NCI-H510A treated with DMSO at 0.1 percent for 48 hours (cell line): ENCODE measurements at places on chromosomes 12 and 14.

- no peak for DNase-seq
Measured at GRCh38 chr14:54140551-54140950, 183.9 kb upstream of the BMP4 start.

GRCh38 chr14:29056041-29056566, 289.5 kb downstream of the FOXG1 start:
- no peak for DNase-seq

DNA sequence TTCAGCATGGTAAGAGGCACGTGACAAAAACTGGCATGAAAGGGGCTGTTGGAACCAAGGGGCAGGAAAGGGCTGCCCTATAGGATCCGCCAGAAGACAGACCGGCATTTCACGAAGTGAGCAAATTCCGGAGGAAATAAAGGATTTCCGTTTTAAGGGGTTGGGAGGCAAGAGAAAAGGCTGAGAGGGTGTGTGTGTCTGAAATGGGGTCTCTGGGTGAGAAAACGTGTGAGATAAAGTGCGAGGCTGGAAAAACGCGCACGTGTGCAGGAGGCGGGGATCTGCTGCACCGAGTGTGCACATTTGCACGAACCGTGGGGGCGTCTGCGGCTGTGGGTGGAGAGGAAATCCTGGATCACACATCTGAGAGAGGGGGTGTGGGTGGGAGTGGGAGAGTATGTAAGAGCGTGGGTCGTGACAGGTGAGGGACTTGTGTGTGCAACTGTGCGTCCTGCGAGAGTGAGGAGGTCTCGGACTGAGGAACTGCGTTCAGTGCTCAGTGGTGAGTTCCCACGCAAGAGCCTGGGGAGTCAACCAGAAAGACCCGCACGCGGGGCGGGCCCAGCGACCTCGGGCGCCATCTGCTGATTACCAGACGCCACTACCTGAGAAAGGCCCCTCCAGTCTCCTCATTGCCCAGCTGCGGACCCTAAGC, 37.0 kb upstream of the P2RX7 start:
- DNase-seq, result peak; percentile 79

GRCh38 chr14:76337635-76338545, 38.0 kb upstream of the ESRRB start:
- no peak for DNase-seq

GRCh38 chr12:42162965-42163364, 18.3 kb upstream of the GXYLT1 start:
- DNase-seq, result no peak

DNA sequence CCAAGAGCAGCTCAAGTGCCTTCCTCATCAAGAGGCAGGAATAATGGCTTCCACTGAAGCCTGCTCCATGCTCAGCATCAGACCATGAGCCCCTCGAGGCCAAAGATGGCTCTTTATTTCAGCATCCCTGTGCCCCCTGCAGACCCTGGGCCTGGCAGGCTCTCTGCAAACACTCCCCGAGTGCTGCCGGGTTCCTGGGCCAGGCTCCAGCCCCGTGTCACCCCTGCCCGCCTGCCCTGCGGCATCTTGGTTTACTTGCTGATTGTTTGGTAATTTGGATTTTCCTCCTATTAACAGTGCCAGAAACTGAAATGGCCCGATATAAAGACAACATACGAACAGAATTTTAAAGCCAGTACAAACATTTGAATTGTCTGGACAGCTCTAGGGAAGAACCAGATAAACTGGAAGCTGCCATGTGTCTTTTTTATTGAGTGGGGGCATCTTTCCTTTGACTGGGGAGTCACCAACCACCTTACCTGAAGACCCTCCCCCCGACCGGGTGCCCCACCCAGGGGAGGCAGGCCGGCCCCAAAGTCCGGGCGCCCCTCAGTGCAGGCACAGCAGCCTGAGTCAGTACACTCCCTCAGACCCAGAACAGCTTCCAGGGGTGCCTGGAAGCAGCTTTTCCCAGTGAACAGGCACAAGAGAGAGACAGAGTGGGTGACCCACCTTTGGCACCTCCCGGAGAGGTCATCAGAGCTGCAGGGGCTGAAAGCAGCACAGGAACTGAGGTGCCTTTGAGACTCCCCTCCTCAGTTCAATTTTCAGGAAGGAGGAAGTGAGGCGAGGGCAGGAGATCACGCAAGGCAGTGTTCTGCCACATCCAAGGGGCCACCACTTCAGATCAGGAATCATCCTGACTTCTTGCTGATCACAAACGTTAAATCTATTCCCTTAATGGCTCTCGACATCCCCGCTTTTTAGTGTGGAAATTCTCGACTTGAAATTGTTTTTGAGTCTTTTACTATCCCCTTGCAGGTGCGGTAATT, 30.6 kb downstream of the ITPK1 start:
- DNase-seq, result no peak

DNA sequence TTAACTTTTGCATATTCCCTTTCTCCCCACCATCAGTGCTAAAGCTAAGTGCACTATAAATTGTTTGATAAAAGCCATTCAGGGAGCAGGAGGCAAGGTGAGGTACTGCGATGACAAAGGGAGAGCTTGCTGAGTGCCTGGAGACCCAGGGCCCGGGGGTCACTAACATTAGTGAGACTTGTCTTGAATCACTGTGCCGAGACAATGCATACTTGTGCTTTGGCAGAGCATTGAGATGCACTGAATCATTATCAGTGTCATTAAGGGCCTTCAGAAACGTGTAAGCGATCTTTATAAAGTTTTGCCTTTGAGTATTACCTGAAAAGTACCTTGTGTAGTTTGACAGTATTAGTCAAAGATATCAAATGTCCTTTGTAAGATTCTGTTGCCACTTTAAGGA, 447.5 kb downstream of the PCNX1 start:
- DNase-seq, result no peak

- DNase-seq, result no peak
Measured at GRCh38 chr12:124359671-124360581, 65.0 kb downstream of the RFLNA start.

DNA sequence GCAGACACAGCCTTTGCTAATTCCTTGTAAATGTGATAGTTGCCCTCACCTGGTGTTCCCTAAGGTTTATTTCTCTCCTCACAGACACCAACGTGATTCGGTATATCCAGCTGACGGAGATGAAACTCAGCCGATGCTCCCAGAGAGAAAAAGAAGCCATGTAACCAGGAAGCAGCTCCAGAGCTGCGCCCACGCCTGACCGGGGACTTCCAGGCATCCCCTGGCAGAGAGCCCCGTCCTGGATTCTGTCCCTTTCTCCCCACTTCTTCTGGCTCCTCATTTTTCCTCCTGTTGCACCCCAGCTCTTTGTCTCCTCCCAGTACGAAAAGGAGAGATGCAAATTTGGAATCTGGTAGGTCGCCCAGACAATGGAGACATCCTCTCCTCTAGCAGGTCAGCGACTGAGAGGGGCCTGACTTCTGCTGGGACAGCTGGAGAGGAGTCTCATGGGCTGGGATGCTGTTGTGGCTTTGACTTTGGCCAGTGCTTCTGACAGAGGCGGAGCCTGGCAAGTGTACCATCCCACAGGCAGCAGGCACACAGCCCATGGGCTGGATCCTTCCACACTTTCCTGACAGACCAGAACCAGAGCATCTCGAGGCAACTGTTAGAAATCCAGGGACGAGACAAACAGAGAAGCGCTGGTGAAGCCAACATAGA, 29.4 kb downstream of the TTC9 start:
- DNase-seq, result no peak

- no peak for DNase-seq
Measured at GRCh38 chr14:104504172-104504735, 75.3 kb upstream of the C14orf180 start.

DNA sequence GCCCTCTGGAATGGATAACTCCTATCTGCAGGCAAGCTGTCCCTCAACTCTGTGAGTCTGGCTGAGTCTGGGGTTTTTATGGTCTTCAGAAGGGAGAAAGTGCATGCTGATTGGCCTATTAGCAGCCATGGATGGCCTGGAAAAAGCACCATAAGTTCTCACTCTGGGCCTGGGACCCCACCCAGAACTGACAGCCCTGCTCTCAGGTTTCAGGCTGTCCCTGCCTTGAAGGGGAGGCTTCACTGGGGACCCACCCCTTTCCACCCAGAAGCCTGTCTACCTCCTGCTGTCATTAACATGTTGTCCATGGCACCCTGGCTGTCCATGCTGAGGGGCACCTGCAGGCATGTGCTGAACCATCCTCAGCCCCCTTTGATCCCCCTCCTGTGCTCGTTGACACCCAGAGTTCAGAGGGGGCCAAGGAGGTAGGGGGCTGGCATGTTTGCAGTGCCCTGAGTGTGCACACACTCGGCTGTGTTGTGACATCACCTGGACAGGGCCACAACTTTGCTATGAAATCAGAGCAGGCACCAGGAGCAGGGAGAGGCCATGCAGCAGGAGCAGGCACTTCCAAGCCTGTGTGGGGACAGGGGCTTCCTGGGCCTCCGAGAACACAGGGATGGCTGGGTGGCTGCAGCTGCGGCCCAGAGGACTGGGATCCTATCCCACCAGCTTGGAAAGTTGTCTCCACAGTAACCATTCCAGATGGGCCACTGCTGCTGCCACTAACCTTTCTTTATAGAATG, 84.7 kb downstream of the ACSS3 start:
- no peak for DNase-seq

DNA sequence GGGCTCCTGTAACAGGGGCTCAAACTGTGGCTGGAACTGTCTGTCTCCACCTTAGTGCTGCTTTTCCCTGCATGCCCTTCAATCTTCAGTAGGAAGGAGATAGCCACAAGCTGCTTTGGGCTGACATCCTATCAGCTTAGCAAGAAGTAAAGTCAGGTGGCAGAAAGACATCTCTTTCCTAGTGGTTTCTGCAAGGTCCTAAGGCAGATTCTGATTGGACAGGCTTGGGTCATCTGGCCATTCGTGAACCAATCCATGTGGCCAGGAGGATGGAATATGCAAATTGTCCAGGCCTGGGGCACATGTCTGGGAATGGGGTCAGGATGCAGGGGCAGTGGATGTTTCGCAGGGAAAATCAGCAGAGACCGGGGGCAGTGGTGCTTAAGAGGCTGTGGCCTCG, 5.2 kb downstream of the RITA1 start:
- DNase-seq, result peak; percentile 13

- no peak for DNase-seq
Measured at GRCh38 chr14:97900196-97900854, 1103.1 kb downstream of the VRK1 start.

DNA sequence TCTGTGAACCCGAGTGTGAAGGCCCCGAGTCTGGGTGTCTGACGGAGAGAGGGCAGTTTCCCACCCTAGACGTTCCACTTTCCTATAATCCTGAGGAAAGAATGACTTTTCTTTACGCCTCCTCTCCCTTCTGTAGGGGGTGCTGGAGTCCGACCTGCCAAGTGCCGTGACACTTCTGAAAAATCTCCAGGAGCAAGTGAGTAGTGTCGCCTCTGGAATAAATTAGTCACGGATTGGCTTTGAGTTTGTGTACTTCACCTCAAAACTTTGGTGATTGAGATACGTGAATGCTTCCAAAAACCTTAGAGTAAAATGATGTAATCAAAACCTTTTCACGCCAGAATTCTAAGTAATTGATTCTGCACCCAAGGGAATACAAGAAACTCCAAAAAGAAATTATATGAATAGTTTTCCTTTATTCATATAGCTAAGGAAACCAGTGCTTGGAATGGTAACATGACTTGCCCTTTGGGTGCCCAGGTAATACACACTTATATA, 452 bp downstream of the NGDN start:
- DNase-seq, result no peak

DNA sequence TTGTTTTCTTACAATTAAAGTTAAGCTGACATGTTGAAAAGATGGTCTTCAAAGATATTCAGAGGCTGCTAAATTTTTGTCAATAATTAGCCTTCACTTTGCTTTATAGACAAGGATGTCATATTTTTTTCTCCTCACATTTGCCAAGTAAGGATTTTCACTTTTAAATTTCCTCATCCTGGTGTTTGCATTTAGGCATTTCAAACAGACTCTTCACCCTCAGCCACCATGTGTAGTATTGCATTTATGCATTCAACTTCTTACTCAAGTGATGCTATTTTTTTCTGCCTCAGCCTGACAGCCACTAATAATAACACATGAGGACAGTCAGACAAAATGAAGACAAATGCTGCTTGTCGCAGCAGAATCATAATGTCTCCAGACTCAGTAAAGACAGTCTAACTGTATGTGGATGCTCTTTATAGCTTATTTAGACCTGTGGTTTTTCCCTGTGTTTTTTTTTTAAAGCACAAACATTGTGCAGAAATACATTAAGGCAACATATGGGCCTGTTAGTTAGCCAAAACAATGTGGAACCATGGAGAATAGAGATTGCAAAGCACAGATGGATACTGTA, 481.5 kb downstream of the NPAS3 start:
- DNase-seq, result no peak

GRCh38 chr12:10853776-10854175, 4.5 kb upstream of the PRR4 start:
- no peak for DNase-seq

GRCh38 chr14:101176535-101177205, 273.1 kb upstream of the RTL1 start:
- DNase-seq, result no peak

GRCh38 chr12:14326699-14327098, 38.8 kb upstream of the ATF7IP start:
- no peak for DNase-seq

DNA sequence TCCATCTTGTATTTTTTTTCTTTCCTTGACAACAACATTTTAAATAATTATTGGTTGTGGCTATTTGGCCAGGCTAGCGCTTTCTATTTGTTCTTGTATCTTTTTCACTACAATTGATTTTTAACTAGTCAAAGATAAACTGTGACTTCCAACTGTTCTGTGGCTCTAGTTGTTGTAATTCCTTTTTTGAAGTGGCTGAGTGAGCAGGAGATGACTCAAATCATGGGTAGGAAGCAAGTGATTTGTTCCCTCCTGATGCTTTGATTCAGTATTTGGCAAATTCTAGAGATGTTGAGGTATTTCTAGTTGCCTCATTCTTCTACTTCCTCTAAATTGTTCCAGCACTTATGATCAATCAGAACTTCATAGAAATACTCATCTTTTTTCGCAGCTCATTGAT, 633.5 kb downstream of the RERGL start:
- DNase-seq, result no peak

DNA sequence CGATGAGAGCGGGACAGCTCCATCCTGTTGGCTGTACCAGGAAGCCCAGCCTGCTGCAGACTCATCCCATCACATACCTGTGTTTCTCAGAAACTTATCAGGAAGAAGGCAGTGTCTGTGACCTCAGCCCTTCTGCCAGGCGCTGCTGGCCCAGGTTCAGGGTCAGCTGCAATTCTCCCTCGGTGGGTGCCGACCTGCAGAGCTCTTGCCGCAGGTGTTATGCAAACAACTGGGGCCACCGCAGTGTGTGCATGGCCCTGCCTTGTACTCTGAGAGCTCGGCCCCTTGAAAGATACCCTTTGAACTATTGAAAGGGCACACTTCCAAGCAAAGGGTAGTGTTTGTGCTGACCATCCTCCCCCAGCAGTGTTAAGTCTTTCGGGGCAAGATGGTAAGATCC, 322.2 kb upstream of the DIO3 start:
- no peak for DNase-seq

DNA sequence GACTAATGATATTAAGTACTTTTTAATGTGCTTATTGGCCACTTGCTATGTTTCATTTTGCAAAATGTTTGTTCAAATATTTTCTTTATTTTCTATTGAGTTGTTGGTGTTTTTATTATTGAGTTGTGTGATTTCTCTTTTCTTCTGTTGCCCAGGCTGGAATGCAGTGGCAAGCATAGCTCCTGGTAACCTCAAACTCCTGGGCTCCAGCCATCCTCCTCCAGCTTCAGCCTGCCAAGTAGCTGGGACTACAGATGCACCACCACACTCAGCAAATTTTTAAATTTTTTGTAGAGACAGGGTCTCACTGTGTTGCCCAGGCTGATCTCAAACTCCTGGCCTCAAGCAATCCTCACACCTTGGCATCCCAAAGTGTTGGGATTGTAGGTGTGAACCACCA, 199.2 kb downstream of the NOVA1 start:
- no peak for DNase-seq

- DNase-seq, result no peak
Measured at GRCh38 chr12:92070864-92071445, 74.7 kb downstream of the BTG1 start.
